ENCODE measurements at places on chromosomes 4 and X.

DNA sequence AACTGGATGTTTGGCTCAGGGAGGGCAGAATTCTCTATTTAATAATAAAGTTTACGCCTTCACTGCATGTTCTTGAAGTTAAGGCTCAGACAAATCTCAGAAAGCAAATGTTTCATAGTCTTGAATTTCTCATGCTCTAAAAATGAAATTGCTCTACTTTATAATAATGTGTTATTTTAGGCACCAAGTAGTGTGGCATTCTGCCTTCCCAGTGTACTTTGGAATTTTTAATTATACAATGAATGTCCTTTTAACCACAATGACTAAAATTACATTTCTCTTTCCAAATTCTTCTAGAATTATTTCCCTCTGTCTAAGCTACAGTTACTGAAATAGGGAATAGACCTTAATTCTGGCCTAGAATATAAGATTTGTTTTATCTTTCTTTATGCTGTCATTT is 97.9 kb upstream of the PDE5A start:
- no peak for DNase-seq

- DNase-seq: no peak
These were observed 315.5 kb downstream of the BCOR start for GRCh38 chrX:39782276-39782675.

DNA sequence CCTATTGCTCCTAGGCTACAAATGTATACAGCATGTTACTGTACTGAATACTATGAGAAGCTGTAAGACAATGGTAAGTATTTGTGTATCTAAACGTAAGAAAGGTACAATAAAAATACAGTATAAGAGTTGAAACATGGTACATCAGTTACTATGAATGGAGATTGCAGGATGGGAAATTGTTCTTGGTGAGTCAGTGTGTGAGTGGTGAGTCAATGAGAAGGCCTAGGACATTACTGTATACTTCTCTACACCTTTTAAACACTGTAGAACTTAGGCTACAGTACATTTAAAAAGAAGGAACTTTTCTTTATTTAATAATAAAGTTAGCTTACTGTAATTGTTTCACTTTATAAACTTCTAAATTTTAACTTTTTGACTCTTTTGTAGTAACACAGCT is 2603.2 kb downstream of the PCDH7 start:
- DNase-seq: no peak

GRCh38 chrX:146658379-146658778 is 151.2 kb upstream of the CXorf51B start:
- no peak for DNase-seq

DNA sequence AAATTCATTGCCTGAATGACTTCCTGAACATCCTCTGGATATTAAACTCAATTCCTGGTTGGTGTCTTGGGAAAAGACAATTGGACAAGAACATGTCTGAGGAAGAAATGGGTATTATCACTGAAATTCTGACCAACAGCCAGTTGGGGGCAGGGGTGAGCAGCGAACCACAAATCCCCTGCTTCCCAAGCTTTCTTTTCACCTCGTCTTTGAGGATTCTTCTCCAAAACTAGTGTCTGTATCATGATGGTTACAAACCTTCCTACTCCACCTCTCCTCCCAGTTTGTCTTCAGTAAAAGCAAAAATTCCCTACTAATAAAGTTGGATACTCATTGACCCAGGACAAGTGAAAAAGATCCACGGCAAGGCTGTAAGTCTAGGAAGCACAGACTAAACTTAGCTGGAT is 48.3 kb upstream of the WDR1 start:
- peak; percentile 3 for DNase-seq
